ENCODE measurements at places on chromosomes 3 and 15.

GRCh38 chr3:150373234-150373875 is 34.7 kb upstream of the TSC22D2 start:
- no peak for DNase-seq

DNA sequence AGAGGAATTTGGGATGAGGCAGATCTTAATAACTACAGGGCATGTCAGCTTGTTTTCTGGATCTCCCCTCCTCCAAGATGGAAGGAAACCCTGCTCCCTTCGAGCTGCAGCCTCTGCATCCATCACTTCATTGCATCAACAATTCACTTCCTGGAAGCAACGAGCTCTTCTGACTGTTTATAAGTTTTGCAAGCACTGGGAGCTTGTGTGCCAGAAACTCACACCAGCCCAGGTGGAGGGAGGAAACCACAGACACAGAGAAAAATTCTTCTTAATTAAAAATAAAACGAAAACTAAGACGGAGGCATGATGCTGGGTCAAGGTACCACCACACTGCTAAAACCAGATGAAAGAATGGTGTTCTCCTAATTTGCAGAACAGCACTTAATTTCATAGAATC is 10.6 kb downstream of the LRIG1 start:
- no peak for DNase-seq

GRCh38 chr15:98160236-98160635 is 199.7 kb downstream of the ARRDC4 start:
- no peak for DNase-seq

DNA sequence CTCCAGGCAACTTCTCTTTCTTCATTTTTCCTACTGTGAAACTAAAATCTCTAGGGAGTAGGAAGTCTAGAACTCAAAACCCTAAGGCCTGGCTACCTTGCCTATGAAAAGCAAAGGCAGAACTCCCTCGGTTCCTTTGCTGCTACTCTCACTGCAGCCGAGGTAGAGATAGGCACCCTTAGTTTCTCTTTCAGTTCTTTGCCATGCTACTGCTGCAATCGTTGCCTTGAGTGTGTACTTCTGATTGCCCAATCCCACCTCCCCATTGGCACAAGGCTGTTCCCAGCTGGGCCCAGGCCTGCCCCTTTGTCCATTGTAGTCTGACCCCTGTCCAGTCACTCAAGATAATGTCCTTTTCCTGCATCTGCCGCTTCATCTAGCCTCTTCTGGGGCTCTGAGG is 92.3 kb upstream of the MRPS22 start:
- DNase-seq: no peak

GRCh38 chr3:188711881-188712247 is 459.9 kb upstream of the TPRG1 start:
- no peak for DNase-seq

- no peak for DNase-seq
These were observed 347.0 kb upstream of the ZNF385D start for GRCh38 chr3:22098021-22098420.

GRCh38 chr15:63896336-63897115 is 62.8 kb upstream of the HERC1 start:
- DNase-seq: no peak

DNA sequence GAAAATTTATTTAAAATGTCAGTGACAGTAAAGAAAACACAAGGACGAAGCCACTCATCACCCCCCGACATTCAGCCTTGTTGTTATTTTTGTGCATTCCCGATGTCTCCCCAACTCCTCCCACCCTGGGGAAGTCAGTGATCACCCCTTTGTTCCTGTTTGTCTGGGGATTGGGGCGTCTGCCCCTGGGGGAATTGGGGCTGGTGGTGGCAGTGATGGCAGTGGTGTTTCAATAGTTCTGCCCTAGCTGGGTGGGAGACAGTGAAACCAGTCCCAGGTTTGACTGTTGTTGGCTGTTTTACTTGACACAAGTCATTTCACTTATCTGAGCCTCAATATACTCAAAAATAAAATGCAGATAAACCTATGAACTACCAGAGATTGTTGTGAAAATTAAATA is 33.5 kb downstream of the IRAK2 start:
- no peak for DNase-seq

- DNase-seq: no peak
These were observed 54.0 kb downstream of the PLS1 start for GRCh38 chr3:142650001-142650693.

DNA sequence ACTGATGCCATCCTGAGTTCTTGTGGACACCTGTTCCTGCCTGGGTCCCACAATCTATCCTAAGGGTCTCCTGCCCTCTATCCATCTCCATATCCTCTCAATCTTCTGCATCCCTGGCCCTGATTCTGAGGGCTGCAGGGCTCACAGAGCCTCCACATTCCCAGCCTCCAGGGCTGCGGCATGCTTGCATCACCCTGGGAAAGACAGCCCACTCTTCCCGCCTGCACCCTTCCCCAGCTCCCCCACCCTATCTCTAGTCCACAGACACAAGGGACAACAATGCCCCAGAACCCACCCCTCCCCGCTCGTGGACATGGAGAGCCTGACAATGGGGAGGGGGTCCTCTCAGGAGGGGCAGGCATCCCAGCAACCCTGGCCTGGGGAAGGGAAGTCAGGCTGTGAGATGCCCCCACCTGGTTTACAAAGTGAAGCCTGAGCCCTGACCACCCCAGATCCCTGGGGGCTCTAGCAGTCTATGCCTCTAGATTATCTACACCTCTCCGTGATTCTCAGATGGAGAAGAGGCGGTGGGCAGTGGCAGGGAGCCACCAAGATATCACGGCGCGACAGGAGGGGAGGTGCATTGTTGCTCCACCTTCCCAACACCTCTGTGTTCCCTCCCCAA is 10.3 kb downstream of the SEMA3G start:
- no peak for DNase-seq

DNA sequence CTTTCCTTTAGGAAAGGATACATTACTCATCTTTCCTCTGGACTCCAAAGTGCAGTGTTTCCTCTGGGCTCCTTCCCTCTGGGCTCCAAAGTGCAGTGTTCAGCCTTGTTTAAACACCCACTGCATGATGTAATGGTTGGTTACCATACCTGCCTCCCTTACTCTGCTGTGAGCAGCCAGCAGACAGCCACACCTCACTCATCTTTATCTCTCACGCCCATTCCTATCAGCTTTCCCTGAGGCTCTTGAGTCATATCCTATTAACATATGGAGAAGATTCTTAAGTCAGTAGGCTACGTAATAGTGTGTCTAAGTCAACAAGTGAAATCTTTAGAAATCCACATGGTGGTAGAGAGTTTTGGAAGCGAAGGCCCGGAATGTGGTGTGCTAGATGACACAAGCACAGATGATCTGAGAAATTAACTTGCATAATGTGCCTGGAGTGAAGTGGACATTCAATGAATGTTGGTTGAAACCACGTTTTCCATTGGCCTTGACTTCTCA is 97.2 kb upstream of the CTNNB1 start:
- no peak for DNase-seq

- DNase-seq: no peak
These were observed 71.6 kb downstream of the FLNB start for GRCh38 chr3:58079773-58080172.

DNA sequence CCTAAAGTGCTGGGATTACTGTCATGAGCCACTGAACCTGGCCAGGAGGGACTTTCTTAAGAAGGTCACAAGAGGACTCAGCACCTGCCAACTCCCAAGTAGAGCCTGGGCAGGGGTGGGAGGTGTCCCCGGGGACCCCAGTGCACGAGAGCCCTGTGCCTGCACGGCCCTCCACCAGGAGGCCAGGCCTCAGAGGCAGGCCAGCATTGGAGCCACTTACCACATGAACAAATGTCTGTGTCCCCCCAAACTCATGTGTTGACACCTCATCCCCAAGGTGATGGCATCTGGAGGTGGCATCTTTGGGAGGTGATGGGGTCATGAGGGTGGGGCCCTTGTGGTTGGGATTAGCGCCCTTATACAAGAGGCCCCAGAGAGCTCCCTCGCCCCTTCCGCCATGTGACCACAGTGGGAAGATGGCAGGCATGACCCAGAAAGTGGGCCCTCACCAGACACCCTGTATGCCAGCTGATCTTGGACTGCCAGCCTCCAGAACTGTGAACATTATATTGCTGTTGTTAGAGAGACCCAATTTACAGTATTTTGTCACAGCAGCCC is 3.2 kb upstream of the RPUSD3 start:
- DNase-seq: no peak

DNA sequence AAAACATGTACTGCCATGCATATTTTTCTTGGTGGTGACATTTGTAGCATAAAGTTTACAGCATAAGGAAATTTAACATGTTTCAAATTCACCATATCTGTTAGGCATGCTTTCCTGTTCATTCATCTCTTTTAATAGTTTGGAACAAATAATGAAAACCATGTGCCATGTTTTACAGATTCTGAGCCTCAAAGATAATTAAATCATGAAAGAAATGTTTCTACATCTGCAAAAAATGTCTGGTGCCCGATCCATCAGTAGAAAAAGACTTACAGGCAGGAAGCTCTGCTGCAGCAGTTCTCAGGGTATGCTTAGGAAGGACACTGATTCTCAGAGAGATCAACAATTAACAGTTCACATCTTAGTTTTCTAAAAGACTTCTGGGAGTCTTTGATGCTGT is 316.2 kb downstream of the IL5RA start:
- DNase-seq: no peak

DNA sequence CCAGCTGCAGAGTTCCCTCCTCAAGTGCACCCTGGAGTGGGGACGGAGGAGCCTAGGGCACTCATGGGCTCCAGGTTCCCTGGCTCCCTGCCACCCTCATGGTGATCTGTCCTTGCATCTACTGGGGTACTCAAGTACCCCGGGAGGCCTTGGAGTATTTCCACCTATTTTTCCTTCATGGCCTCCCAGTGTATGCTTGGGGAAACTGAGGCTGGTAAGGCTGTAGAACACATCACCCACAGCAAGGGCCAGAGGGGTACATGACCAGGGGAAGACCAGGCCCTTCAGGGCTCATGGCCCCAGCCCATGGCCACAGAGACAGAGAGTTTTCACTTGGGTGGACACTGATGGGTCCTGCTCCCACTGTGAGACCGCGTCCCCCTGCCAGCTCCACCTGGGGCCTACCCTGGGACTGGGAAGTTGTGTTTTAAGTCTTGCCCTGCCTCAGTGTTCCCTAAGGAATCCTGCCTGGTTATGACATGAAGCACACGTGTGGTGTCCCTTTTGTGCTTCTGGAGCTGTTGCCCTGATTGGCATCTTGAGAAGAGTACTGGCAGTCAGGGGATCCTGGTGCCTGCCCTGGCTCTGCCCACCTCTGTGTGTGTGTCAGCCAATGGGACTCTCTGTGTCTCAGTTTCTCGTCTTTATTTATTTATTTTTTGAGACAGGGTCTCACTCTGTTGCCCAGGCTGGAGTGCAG is 132.8 kb downstream of the TJP1 start:
- DNase-seq: no peak

DNA sequence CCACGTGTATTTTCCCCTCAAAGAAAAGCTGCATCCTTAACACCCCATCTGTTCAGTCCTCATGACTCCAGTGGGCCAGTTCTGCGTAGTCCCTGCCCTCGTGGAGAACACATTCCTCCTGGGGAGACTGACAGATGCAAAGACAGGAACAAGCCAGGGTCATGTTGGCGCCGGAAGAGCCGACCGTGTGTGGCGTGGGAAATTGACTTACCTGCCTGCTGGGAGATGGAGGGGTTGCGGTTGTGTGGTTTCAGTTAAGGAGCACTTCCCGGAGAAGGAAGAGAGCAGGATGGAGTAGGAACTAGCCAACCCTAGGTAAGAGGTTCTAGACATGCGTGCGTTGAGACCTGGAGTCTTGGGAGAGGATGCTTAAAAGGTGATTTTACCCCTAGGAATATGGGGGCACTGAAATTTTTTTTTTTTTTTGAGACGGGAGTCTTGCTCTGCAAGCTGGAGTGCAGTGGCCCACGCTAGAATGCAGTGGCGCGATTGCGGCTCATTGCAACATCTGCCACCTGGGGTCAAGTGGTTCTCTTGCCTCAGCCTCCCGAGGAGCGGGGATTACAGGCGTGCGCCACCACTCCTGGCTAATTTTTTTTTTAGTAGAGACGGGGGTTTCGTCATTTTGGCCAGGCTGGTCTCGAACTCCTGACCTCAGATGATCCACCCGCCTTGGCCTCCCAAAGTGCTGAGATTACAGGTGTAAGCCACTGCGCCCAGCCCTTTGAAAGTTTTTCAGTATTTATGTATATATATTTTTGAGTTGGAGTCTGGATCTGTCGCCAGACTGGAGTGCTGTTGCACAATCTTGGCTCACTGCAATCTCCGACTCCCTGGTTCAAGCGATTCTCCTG is 1.4 kb downstream of the VHL start:
- DNase-seq: no peak

GRCh38 chr3:191246630-191247029 is 47.6 kb downstream of the OSTN start:
- DNase-seq: no peak

DNA sequence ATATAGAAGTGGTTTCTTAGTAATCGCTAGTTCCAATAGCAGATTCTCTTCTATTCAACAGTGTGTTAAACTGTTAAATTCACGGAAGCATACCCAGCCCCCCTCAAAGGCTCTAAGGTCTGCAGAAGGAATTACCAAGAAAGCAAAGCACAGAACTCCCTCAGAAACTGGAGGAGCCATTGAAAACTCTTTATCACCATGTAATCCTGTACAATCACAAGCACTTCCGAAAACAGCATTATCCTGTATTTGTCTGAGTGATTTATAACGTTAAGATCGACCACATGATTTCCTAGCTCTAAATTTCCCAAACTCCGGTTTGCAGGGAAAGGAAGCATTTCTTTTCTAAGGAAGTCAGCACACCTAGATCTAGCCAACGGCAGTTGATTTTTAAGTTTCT is 20.0 kb downstream of the MYO1E start:
- DNase-seq: no peak

GRCh38 chr3:154973851-154974250 is 106.3 kb upstream of the MME start:
- DNase-seq: no peak

Measured in cerebellar nuclear complex (tissue), 1 donor.